Right cardiac atrium (tissue), 5 donors: ENCODE measurements at places on chromosomes 5 and 9.

DNA sequence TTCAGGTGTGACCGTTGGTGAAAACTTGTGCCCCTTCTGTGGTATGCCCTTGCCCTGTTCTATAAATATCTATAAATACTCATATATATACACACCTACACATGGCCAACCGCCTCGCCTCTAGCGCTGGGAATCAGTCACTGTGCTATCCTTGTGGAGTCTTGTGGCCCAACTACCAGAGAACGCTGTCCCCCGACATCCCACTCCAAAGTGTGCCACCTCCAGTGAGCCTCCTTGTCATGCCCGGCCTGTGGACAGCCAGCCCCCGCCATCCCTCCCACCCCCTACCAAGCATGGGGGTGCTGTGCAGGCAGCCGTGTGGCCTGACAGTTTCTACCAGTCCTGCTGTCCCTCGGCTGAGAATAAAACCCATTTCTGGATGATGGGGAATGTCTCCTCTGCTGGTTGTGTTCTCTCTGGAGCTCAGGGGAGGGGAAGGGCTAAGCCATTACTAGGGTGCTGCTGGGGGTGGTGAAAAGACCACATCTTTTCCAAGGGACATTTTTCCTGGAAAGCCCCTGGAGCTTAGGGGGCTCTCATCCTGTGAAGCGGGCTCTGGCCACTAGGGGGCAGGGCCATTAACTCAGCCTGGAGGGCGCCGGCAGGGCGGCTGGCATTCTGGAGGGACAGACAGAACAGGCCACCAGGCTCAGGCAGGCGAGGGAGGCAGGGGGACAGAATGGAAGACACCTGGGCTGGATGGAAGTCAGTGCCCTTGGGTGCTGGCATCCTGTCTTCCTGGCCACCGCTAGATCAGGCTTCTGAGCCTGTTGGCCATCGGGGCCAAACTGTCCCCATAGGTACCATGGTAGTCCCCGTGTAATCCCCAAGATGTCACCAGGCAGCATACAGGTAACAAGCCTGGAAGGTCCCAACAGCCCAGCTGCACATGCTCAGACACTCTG is 20.7 kb downstream of the GOLGA2 start:
- DNase-seq: peak; percentile 87

GRCh38 chr9:13568841-13569601 is 289.5 kb upstream of the MPDZ start:
- DNase-seq: peak; percentile 48

GRCh38 chr5:1962619-1963355 is 80.1 kb upstream of the IRX4 start:
- no peak for DNase-seq

GRCh38 chr9:20119566-20119965 is 330.7 kb upstream of the SLC24A2 start:
- DNase-seq: no peak

- no peak for DNase-seq
Measured at GRCh38 chr5:120779674-120780073, 315.6 kb downstream of the PRR16 start.

DNA sequence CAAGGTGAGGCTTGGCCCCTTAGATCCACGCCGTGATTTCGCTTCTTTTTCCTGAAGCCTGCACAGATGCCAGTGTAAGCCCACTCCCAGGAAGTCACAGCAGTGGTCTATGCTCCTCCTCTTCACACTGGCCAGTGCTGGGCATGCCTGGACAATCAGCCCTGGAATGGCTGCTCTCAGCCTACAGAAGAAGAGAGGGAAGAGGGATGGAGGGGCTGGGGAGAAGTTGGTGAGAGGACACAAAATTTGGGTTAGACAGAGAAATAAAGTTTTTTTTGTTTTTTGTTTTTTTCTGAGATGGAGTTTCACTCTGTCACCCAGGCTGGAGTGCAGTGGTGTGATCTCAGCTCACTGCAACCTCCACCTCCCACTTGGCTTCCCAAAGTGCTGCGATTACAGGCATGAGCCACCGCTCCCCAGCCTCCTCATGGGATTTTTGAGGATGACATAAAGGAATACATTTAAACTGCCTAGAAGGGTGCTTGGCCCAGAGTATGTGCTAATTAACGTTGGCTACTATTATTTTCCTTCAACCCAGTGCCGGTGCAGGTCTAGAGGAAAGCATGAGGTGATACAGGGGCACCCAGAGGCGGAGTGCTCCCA is 830 bp downstream of the S100Z start:
- no peak for DNase-seq

GRCh38 chr9:14238079-14238478 is 75.9 kb downstream of the NFIB start:
- no peak for DNase-seq

DNA sequence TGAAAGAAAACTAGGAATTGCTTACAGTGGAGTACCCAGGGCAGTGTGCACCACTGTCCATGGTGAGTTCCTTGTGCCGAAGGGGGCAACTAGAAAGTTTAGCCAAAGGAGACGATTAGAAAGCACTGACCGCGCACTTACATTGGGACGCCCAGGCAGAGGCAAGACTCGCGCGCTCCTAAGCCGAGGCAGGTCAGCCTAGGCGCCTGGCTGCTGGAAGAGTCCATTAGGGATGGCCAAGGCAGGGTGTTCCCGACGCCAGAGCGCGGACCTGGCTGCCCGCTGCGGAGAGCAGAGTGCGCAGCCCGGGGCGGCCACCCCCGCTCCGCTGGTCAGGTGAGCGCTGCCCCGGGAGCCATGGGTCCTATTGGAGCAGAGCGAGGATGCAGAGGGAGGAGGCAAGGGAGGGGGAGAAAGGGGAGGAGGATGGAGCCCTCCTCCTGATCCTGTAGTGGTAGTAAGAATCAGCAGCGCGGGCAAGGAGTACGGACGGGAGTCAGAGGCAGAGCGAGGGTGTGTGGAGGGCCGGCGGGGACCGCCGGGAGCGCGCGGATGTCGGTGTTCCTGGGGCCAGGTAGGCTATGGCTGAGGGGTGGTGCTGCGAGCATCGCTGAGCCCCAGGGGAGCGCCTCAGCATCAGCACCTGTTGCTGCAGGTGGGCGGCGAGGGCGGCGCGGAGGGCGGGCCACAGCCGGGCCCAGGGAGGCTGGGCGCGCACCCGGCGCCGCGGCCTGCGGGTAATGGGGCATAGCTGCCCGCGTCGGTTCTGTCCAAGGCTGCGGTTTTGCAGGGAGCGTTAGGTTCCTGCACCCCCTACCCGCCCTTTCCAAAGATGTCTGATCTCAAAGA is at the start of gene ADGRV1:
Gene ADGRV1 (plus strand): TSS at position 454 of the 849 bp plus-strand sequence. CDS start 99 bp downstream, at position 553.
- DNase-seq: peak; percentile 21

- DNase-seq: no peak
Measured at GRCh38 chr5:115626445-115626823, 598 bp upstream of the TMED7 start.

GRCh38 chr9:28264368-28264767 is 691.1 kb upstream of the C9orf72 start:
- DNase-seq: no peak

DNA sequence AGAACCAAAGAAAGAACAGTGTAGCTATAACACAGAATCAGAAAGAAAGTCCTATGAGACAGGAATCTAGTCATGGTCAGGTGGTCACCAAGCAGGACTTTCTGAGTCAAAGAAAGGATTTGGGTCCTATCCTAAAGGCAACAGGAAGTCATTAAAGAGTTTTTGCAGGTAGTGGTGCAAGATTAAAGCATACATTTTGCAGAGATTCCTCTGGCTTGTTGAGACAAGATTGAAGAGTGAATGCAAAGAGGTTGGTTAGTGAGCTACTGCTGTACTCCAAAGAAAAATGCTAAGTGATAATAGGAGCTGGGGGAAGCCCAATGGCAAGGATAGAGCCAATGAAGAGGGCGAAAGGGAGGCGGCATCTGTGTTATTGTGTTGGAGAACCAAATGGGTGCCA is 300.5 kb upstream of the KIF2A start:
- DNase-seq: no peak

GRCh38 chr9:81671880-81672280 is 17.5 kb downstream of the TLE1 start:
- DNase-seq: peak; percentile 94

- DNase-seq: no peak
Measured at GRCh38 chr5:82861701-82862100, 215.5 kb downstream of the TMEM167A start.

- no peak for DNase-seq
Measured at GRCh38 chr9:89351584-89352300, 33.4 kb downstream of the SECISBP2 start.

GRCh38 chr9:133948131-133948530 is 44.0 kb downstream of the VAV2 start:
- peak; percentile 35 for DNase-seq

GRCh38 chr5:179679014-179679674 is 1.7 kb downstream of the CBY3 start:
- peak; percentile 93 for DNase-seq

DNA sequence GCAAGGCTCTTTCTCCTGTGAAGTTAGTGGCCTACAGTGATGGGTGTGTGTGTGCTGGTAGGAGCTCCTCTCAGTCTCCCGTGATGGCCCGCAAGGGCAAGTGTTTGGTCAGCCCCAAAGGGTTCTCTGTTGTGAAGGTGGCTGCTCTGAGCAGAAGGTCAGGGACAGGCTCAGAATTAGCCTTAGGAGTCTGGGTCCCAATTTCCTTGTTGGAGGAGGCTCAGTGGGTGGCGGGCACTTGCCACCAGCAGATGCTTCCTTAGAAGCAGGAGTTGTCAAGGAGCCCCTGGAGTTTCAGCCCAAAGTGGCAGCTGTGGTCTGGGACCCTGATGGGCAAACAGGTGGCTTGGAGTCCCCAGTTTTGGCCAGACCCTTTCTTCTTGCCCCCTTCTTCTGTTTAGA is 154.4 kb downstream of the MACROH2A1 start:
- no peak for DNase-seq
